H7 (cell line): ENCODE measurements at places on chromosomes 1 and 21. TPM values are rescaled to one million over a fixed set of nuclear protein-coding genes. Genes with fewer than 3 reads are reported as not detected.
A peak's percentile ranks its signal among the peaks of the same experiment; 100 is the strongest.

Gene ZDHHC18
- 45.5 and 50.0 TPM in 2 replicates for total RNA-seq

DNA sequence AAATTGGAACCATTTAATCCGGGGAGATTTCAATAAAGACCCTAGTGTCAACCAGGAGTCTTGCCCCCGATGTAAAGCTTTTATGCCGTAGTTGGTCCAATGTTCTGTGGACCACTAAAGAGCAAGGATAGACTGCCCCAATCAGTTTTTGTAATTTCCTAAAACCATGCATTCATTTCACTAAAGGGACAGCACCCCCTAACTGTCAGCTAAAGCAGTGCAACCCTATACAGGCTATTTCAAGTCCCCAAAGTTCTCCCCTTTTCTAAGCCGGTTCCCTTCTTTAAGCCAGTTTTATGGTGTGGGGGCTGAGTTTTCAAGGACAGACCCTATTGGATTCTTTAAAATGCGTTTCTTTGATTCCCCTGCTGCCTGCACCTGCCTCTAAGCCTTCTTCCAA, 12.7 kb upstream of the PDPN start:
- DNase-seq, result peak; percentile 57

- DNase-seq, result no peak
These were observed 210.6 kb upstream of the ADGRL2 start for GRCh38 chr1:81590171-81590570.

Gene BMP8B
- 0.24 and 0.37 TPM in 2 replicates for total RNA-seq

Gene LCE3D
- total RNA-seq, result not detected in 2 replicates

DNA sequence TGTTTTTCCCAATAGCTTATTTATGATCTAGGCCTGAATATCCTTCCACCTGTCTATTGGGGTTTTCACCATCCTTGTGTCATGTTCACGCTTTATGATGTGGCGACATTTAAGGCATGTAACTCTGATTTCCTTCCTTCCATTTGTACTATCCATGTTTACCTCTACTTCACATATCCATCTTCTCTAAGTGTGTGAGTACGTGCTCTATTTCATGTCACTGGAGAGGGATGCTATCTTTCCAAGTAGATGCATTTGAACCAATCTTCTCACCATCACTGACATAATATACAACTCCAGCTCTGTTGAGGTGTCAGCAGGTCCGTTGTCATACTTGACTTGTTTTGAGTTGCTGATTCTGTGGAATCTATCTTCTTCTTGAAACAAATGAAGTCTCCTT, 283.2 kb downstream of the PTBP2 start:
- no peak for DNase-seq

Gene AP4B1
- 14.9 TPM in 2 replicates for total RNA-seq

Gene ADGRL2
- total RNA-seq, result 94.0 and 112 TPM in 2 replicates

Gene GPR157
- total RNA-seq, result 7.5 and 24.8 TPM in 2 replicates

GRCh38 chr1:2975466-2976179, 45.6 kb upstream of the ACTRT2 start:
- no peak for DNase-seq

Gene AMIGO1
- total RNA-seq, result 1.1 and 1.9 TPM in 2 replicates

DNA sequence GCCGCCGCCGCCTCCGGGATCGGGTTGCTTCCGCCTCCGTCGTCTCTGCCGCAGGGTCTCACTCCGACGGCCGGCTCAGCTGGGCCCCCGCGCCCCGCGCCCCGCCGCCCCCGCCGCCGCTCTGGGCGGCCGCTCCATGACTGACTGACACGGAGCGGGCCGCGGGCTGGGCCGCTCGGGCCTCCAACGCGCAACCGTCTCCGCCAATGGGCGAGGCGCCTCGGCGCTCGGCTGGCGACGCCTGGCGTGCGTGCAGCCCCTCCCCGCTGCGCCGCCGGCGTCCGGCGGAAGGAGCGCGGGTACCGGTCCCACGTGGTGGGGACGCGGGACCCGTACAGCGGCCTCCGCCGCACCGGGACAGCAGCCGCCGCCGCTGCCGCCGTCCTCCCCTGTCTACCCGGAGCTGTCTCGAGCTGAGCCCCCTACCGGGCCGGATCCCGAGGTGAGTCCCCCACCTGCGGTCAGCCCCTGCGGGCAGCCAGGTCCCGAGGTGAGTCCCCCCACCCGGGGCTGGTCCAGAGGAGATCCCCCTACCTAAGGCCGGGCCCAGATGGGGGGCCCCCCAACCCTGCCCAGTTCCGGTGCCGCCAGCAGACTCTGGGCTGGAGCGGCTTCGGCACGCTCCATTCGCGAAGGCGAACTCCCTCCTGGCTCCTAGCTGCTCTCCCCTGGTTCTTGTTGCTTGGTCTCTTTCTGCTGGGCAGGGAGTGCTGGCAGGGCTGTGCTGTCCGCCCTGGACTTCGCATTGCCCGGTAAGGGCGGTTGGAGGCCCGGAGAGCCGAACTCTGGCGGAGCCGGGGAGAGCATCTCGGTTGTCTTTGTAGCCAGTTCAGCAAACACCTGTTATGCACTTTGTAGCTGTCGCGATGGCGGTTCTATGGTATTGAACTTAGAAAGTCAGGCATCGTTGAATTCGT, at the start of the genes TAF5L and URB2:
Gene TAF5L (minus strand): TSS at position 208 of the 917 bp plus-strand sequence. CDS start 11,640 bp downstream, outside the sequence.
Gene URB2 (plus strand): TSS at position 333 of the 917 bp plus-strand sequence. CDS start 1,387 bp downstream, outside the sequence.
- peak; percentile 94 for DNase-seq

Gene AKT3
- total RNA-seq, result 15.0 and 25.2 TPM in 2 replicates

DNA sequence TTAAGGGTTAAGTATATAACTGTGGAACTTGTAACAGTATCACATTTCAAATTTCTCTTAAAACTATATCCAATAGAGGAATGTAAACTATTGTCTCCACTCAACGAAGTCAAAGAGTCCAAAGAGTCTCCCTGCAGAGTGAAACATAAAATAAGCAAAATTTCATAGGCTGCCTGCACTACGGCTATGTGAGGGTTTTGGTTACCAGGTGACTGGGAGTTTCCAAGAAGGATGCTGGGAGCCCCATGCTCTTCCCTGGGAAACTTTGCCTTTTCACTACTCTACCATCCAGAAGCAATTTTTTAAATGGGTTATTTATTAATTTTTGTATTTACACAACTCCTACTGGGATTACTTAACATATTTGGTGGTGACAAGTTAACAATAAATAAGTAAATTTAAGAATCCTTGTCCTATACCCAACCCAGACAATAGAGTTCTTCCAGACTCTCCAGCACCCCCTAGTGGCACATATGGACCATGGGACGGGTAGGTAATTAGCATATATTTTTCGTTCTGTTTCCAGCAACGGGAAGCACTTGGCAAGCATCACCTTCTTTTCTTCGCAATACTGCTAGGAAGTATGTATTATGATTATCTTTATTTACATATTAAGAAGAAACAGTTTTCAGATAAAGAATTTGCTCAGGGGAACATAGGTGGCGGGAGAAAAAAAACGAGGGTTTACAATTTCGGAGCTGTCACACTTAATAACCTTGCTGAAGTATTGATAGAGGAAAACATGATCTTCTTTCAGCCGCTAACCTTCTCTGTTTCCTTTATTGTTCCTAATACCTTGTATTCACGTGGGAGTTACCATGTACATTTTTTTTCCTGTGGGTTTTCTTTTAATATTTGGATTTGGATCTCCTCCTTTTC, 3.5 kb downstream of the FMO2 start:
- peak; percentile 68 for DNase-seq

Gene SV2A
- total RNA-seq, result 40.3 and 42.3 TPM in 2 replicates

GRCh38 chr1:226891846-226892523, 21.6 kb downstream of the PSEN2 start:
- no peak for DNase-seq

GRCh38 chr1:94715321-94715720, 104.8 kb upstream of the SLC44A3 start:
- DNase-seq, result no peak
